Stimulated activated CD8-positive, alpha-beta memory T cell treated with anti-CD3 and anti-CD28 coated beads, Interleukin-7, amount 100 ng/mL, for 4 hours (primary cell): ENCODE measurements at places on chromosomes 12 and 14.

DNA sequence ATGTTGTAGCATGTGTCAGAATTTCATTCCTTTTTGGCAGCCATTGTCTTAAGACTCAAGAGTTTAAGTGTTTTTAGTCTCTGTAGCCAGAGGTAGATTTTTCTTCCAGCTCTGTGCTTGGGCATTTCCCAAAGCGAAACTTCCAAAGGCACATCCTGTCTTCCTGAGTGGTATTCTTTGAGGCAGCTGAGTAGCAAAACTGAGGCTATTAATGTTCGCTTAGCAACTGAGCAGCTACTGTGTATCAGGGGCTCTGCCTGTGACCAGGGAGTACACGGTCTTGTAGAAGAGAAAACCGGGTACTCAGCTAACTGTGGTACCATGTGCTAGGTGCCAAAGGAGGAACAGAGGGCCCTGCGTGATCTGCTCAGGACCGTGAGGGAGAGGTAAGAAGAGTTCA lies 52.0 kb downstream of the ETV6 start:
- no peak for DNase-seq

DNA sequence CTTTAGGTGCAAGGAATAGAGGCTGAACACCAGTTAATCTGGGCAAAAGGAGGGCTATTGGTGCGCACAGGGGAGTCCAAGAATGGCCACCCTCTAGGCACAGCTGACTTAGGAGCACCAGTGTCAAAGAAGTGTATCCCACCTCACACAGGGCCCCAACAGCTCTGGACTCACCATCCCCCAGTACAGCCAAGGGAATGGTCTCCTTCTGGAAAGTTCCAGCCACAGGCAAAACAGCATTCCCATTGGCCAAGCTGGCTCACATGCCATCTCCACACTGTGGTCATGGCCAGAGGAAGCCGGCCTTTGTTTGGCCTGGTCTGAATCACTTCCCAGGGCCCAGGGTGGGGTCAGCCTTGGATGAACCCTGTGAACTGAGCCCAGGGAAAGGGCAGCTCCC lies 120.1 kb downstream of the DICER1 start:
- no peak for DNase-seq

DNA sequence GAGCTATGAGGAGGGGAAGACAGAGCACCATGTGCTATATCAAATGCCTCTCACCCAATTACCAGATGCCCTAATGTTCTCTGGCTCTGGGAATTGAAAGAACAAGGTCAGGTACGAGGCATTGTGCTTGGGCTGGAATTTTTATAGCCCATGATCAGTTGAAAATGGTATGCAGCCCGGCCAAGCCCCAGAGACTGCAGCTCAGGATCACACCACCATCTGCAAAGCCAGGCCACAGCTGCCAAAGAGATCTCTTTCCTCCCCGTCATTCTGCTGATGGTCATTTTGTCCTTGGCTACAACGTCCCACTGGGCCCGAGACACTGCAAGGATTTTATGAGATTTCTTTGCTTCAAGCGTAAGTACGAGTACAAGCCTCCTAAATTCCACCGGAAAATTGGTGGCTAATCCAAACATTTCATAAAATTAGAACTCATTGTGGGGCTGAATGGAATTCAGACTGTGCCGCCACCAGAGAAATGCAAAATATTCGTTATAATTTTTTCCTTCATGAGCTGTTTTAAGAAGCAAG lies 15.1 kb downstream of the NUAK1 start:
- no peak for DNase-seq

DNA sequence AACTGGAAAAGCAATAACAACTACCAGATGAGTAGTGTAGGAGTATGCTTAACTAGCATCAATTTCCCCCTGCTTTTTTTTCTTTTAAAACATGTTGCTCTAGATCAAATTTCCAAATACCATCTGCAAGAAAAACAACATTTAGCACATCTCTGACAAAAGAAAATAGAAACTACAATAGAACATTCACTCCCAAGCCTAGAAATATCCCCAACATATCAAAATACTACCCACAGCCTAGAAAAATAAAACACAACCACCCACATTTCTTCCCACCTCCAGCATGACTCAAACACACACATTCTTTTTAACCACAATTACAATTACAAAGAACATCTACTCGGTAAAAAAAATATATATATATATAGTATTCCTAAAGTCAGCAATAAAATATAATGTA lies 120.0 kb downstream of the PPFIA2 start:
- no peak for DNase-seq

DNA sequence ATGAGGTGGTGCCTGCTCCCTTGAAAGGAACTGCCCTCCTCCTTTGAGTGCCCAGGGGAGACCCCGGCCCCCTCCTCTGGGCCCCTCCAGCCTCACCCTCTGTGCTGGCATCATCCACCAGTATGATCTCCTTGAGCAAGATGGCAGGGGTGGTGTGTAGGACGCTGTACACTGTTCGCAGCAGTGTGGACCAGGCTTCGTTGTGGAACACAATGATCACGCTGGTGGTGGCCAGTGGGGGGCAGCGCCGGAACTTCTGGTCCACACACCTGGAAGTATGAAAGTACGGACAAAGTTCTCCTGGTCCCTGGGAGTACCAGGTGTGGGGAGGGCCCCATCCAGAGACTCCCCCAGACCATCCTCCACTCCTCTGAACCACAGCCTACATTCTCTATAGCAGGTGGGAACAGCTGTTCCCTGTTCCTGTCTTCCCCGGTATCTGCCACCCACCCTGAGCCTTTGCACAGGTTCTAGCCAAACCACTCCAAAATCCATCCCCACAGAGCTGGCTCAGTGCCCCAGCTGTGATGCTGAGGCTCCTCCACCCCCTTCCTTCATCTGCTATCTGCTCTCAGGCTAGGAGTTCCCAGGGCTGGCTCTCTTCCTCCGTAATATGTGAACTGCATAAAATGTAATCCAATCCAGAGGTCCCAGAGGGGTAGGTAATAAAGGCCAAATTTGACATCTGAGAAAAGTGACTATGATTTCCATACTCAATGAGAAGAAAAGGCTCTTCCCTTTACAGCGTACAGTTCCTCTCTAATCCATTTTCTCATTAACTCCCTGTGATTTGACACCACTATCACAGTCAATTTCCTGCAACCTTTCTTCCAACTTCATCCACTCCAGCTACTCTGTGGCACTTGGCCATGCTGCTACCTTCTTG lies 13.9 kb downstream of the GALNT6 start:
- DNase-seq = no peak
